T-cell (primary cell): ENCODE measurements at places on chromosomes 2 and 18. TPM values are rescaled to one million over a fixed set of nuclear protein-coding genes. Genes with fewer than 3 reads are reported as not detected.

DNA sequence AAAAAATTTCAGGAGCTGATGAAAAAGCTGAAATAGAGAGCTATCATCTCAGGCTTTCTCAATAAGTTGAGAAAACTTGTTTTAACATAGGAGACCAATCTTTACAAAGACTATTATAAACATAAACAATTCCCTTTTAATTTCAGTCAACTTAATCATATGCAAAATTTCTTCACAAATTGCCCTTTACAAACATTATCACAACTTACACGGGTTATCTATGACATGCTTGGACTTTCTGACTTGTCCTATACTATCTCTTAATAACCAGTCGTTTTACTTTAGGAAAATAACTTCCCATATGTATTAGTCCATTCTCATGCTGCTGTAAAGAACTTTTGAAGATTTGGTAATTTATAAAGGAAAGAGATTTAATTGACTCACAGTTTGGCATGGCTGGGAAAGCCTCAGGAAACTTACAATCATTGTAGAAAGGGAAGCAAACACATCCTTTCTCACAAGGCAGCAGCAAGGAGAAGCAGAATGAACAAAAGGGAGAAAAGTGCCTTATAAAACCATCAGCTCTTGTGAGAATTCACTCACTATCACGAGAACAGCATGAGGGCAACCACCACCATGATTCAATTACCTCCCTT, 1583.7 kb upstream of the CELF4 start:
- no peak overlapping the region for H3K27ac ChIP-seq
- no peaks in the 10 kb centered on the region for H3K27me3 ChIP-seq
- DNase-seq: no peak
- H3K4me3 ChIP-seq: no peak overlapping the region
- H3K4me1 ChIP-seq: no peaks in the 10 kb centered on the region
- no peaks in the 10 kb centered on the region for H3K36me3 ChIP-seq

SCYGR5 gene
- total RNA-seq: not detected

- no peaks in the 10 kb centered on the region for H3K4me1 ChIP-seq
- no peaks in the 10 kb centered on the region for H3K27me3 ChIP-seq
- no peak overlapping the region for H3K27ac ChIP-seq
- no peaks in the 10 kb centered on the region for H3K36me3 ChIP-seq
Observed at GRCh38 chr2:214014551-214015220, 396.2 kb upstream of the VWC2L start.

- H3K27me3 ChIP-seq: no peaks in the 10 kb centered on the region
- no peaks in the 10 kb centered on the region for H3K4me1 ChIP-seq
- no peak overlapping the region for H3K4me3 ChIP-seq
- DNase-seq: no peak
Observed at GRCh38 chr2:114515882-114516281, 73.4 kb downstream of the DPP10 start.

- no peak overlapping the region for H3K4me3 ChIP-seq
- no peak for DNase-seq
- H3K36me3 ChIP-seq: no peaks in the 10 kb centered on the region
- H3K27ac ChIP-seq: no peak overlapping the region
- H3K4me1 ChIP-seq: no peaks in the 10 kb centered on the region
- H3K27me3 ChIP-seq: no peaks in the 10 kb centered on the region
Observed at GRCh38 chr18:39191931-39192330, 1626.3 kb upstream of the CELF4 start.

GRCh38 chr18:48020337-48021250, 90.1 kb upstream of the SMAD2 start:
- no peak for DNase-seq
- no peak overlapping the region for H3K4me3 ChIP-seq
- no peaks in the 10 kb centered on the region for H3K4me1 ChIP-seq
- no peak overlapping the region for H3K27ac ChIP-seq
- no peaks in the 10 kb centered on the region for H3K27me3 ChIP-seq
- H3K36me3 ChIP-seq: no peaks in the 10 kb centered on the region

- no peak for DNase-seq
- no peak overlapping the region for H3K4me3 ChIP-seq
- H3K36me3 ChIP-seq: no peaks in the 10 kb centered on the region
- H3K4me1 ChIP-seq: no peaks in the 10 kb centered on the region
Observed at GRCh38 chr2:202337151-202337550, 39.0 kb upstream of the BMPR2 start.

GRCh38 chr2:190446193-190446592, 38.0 kb downstream of the MFSD6 start:
- H3K27ac ChIP-seq: no peak overlapping the region
- H3K4me1 ChIP-seq: peaks cover 10% of the 10 kb centered on the region
- H3K4me3 ChIP-seq: no peak overlapping the region
- peaks cover 4% of the 10 kb centered on the region for H3K36me3 ChIP-seq

DNA sequence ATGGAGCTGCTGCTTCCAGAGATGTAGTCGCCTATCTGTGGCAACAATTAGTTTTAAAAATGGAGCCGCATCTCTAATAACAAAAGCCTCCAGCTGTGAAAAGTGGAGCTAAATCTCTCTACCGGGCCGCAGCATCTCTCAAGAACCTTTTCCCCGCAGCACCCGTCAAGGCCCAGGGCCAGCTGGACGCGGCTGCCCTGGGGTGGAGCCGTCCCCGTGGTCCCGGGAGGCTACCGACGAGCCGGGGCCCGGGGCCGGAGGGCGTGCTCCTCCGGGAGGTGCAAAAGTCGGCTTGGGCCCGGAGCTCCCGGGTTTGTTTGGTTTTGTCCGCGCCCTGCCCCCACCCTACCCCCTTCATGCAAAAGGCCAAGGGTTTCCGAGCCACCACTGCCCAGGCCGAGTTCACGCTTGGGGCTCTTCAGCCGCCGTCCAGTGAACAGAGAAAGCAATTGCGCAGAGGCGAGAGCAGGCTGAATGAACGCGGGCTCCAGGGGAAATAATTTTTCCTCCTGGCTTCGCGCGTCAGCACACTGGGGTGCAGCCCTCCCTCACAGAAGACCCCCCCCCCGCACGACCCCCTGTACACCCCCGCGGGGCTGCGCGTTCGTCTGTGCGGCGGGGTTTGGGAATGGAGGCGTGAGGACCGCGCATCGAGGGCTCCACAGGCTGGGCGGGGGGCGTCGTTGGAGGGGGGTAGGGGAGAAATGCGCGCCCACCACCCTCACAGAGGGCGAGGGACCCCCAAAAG, 557 bp upstream of the GREB1L start:
- H3K27ac ChIP-seq: no peak overlapping the region
- DNase-seq: no peak
- H3K4me3 ChIP-seq: no peak overlapping the region

GRCh38 chr18:57569133-57569532, 17.4 kb downstream of the FECH start:
- H3K36me3 ChIP-seq: peaks cover 6% of the 10 kb centered on the region
- H3K27me3 ChIP-seq: no peaks in the 10 kb centered on the region
- no peak for DNase-seq
- no peak overlapping the region for H3K27ac ChIP-seq
- H3K4me1 ChIP-seq: no peaks in the 10 kb centered on the region

- H3K27ac ChIP-seq: no peak overlapping the region
- peaks cover 98% of the 10 kb centered on the region for H3K27me3 ChIP-seq
- H3K36me3 ChIP-seq: no peaks in the 10 kb centered on the region
Observed at GRCh38 chr2:218995561-218995960, 2.3 kb upstream of the CRYBA2 start.
